ENCODE measurements at places on chromosomes 2 and 18.

- no peak for DNase-seq
These were observed 3.2 kb upstream of the MGAT4A start for GRCh38 chr2:98734162-98734561.

DNA sequence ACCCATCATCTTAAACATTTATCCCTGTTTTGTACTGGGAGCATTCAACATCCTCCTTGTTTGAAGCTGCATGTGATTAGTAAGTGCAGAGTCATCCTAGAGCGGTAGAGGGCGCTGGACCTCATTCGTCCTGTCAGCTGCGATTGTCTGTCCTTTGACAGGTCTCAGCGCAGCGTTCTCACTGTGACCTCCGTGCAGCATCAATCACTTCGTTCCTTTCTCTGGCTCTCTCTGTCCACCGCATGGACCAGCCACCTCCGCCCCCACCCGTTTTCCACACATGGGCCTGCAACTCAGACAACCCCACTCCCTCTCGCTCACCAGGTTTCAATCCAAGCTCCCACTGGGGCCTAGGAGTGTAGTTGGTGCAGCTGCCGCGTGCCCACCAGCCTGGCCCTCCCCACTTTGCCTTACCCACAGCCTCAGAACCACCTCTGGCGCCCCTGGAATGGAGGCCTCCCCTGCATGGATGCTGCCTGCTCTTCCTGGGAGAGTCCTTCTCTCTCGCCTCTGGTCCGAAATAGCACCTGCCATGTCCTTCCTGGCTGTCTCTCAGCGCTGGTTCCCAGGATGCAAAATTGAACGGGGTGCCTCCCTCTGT lies 90.5 kb downstream of the NDUFA10 start:
- peak; percentile 20 for DNase-seq

- DNase-seq: no peak
These were observed 42.7 kb upstream of the TAF1B start for GRCh38 chr2:9800639-9800974.

- no peak for DNase-seq
These were observed 122.9 kb upstream of the SOX11 start for GRCh38 chr2:5569256-5569655.
